Aorta (tissue), 5 donors: ENCODE measurements at places on chromosomes 16 and 17.

DNA sequence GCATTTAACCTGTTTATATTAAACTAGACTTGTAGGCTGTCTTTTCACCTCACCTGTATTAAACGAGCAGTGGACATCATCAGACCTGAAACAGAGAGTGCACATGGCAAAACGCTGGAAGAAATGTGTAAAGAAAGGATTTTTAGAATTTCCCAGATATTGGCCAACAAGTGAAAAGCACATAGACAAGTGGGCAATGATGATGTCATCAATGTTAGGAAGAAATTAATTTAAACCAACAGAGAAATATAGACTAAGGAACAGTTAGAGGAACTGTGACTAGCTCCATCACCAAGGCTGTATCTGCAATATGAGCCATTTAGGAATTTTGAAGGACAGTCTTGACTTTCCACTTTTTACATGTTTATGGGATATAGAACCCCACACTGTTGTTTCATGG is 67.1 kb upstream of the SLC12A3 start:
- no peak for DNase-seq

- DNase-seq, result no peak
These were observed 15.5 kb downstream of the NFAT5 start for GRCh38 chr16:69581297-69581696.

GRCh38 chr17:19287651-19288050 is 50.5 kb downstream of the EPN2 start:
- DNase-seq, result no peak

- no peak for DNase-seq
These were observed 25.2 kb upstream of the PHB1 start for GRCh38 chr17:49439673-49440571.

GRCh38 chr16:29805232-29806098 is 864 bp upstream of the MAZ start:
- DNase-seq, result peak; percentile 99

GRCh38 chr17:67475161-67475937 is 98.3 kb downstream of the PITPNC1 start:
- DNase-seq, result peak; percentile 88

GRCh38 chr17:14302431-14303099 is 1.7 kb downstream of the HS3ST3B1 start:
- peak; percentile 87 for DNase-seq

GRCh38 chr16:86955136-86955855 is 361.9 kb downstream of the C16orf95 start:
- peak; percentile 38 for DNase-seq

- DNase-seq, result no peak
These were observed 23.2 kb upstream of the FAM20A start for GRCh38 chr17:68624381-68624780.

GRCh38 chr17:1137465-1137894 is 42.3 kb downstream of the ABR start:
- no peak for DNase-seq

GRCh38 chr16:30747331-30747730 is 894 bp upstream of the PHKG2 start:
- DNase-seq, result no peak

GRCh38 chr17:17052462-17053221 is 10.4 kb downstream of the MPRIP start:
- DNase-seq, result peak; percentile 53

- DNase-seq, result no peak
These were observed 536 bp downstream of the SLC38A10 start for GRCh38 chr17:81294512-81295030.

- DNase-seq, result no peak
These were observed 373.2 kb downstream of the NPIPA8 start for GRCh38 chr16:17963185-17963836.

DNA sequence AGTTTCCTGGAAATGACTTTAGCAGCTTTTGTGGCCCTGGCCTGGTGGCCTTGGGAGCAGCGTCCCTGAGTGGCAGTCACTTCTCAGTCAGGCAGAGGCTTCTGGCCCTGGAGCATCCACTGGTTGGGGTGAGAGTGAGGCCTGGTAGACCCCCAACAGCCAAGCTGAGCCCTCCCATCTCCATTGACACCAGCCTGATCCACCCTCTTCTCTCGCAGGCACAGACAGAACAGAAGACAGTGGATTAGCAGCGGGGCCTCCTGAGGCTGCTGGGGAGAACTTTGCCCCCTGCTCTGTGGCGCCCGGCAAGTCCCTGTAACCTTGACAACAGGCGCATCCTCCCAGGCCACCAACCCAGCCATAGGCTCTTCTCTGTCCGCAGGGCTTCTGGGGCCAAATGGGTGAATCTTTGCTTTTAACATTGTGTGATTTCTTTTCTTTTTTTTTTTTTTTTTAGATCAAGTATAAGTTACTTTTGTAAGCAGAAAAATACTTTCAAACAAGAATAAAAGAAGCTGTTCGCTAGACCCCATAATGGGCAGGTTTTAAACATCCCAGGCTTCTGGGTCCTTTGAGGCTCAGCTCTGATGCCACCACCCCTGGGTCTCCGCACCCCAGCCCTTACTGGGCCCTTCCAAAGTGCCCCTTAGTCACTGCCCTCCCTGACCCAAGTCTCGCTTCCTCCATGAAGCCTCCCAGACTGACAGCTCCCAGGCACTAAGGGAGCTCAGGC is 12.7 kb upstream of the FLYWCH1 start:
- no peak for DNase-seq

DNA sequence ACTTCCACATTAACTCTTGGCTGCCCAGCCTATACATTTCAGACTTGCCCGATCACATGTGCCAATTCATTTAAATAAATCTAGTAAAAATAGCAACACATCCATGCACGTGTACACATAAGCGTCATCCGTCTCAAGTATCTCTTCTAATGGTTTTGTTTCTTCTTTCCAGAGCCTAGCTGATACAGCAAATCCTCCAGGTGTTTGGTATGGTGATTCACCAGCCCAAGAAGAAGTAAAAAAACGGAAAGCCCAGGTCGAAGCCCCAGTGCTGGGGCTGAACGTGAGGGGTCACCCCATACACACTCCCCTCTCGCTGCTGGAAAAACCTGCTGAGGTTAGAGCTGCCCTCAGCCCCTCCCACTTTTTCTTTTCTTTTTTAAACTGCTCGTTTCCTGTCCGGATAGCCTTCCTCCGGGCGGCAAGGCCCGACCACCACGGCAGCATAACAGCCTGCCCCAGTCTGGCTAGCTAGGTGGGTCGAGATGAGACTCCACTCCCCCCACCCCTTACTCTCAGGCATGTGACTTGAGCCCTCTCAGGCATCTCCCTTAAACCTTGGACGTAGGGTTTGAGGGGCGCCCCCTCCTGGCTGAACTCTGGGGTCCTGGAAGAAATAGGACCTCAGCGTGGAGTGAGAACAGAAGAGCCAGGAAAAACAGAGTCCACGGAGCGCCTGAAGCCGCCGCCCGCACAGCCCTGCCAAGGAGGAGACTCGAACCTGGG is 13.9 kb upstream of the OR1F1 start:
- peak; percentile 70 for DNase-seq

DNA sequence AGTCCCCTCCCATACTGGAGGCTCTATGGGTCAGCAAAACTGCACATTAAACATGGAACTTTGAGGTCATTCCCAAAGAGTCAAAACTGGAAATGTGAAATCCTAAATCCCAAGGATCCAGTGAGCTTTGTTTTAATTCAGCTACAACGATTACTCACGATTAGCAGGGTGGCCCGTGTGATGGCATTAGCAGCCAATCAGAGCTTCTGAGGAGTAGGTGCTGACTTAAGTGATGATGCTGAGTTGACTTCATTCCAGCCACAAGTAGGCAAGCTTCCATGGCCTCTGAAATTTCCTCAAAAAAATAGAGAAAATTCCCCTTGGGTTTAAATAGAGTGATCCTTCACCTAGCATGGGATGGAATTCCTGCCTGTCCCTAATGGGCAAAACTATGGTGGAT is 28.1 kb upstream of the BEAN1 start:
- DNase-seq, result no peak

- no peak for DNase-seq
These were observed 25.1 kb upstream of the SLC47A1 start for GRCh38 chr17:19508577-19508867.

- no peak for DNase-seq
These were observed 301.7 kb upstream of the PMFBP1 start for GRCh38 chr16:72473631-72474030.

DNA sequence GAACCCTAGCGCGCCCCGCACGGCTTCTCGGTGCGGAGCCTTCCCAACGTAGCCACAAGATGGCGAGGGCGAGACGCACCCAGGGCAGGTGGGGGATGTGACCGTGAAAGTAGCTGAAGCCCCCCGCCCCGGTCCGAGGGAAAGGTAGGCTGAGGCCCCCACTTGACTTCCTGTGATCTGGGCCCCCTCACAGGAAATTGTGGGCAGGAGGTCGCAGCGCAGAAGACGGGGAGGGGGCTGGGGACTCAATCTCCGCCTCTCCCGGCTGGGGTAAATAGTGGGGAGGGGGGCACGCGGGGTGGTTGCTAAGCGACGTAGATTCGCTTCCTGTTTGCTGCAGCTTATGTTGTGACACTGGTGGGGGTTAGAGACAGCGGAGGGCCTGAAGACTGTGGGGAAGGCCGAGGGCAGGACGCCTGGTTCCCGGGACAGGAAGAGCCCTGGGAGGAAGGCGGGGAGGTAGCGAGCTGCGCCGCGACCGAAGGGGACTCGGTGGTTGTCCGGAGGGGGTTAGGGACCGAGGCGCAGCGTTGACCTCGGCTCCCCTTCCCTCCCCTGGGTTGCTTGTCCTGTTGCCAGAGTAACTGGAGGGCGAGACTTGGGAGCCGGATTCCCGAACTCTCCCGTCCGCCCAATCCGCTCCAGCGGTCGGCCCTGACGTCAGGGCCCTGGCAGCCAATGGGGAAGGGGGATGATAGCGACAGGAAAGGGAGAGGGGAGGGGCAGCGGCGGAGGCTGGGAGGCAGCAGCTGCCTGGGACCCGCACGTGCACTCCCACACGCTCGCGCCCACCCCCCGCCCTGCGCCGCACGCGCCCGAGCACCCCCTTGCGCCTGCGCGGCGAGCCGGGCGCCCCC is 1.2 kb downstream of the KDM6B start:
- DNase-seq, result peak; percentile 99

- DNase-seq, result no peak
These were observed 453.3 kb downstream of the KCNJ2 start for GRCh38 chr17:70622368-70623260.

GRCh38 chr17:82723169-82723807 is 6.8 kb downstream of the FN3KRP start:
- DNase-seq, result no peak

GRCh38 chr17:40442392-40443195 is 656 bp upstream of the IGFBP4 start:
- peak; percentile 78 for DNase-seq

DNA sequence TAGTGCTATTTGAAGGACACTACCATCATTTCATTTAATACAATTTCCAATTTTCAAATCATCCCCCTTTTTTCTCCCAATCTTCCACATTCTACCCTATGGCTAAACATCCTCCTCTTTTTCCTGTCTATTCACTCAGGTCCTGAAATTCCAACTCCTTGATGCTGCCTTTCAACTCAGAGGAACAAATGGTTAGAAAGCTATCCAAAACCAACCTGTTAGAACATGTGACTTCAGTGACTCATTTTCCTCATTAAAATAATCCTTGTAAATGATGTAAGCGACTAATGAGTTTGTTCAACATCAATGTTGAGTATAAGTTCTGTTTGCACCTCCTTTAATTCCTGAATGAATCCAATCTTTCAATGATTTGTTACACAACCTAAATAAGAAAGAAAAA is 5.5 kb downstream of the PSMD12 start:
- no peak for DNase-seq

DNA sequence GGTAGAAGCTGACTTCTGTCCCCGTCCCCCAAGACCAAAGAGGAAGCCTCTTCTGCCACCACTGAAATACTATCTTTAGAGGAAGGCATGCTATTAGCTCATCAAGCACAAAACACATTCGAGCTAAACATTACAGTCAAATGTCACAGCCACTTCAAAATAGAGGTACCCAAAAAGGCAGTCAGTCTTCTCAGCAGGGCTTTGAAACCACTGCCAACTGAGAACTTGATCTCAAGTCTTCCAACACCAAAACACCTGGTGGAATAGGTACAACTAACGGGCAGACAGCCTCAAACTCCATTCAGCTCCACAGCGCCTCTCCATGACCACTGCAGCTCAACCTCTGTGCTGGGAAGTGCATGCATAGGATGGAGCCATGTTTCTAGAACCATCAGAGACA is 36.0 kb downstream of the ZFHX3 start:
- DNase-seq, result no peak

DNA sequence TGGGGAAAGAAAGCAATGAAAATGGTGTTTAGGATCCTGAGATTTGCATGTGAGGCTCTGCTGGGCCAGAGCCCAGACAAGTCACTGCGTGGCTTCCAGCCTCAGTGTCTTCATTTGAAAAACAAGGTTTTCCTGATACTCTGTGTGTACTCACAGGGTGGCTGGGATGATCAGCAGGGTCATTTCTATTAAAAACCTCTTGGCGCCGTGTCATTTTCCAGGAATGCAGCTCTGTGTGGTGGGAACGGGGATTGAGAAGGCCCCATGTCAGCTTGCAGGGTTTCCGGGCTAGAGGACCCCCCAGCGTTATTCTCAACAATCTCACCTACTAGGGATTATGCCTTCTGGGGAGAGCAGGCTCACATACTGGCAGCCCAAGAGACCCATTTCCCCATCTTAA is 73.5 kb downstream of the FOXL1 start:
- DNase-seq, result no peak

- DNase-seq, result no peak
These were observed 27.0 kb upstream of the NF1 start for GRCh38 chr17:31067691-31068184.

DNA sequence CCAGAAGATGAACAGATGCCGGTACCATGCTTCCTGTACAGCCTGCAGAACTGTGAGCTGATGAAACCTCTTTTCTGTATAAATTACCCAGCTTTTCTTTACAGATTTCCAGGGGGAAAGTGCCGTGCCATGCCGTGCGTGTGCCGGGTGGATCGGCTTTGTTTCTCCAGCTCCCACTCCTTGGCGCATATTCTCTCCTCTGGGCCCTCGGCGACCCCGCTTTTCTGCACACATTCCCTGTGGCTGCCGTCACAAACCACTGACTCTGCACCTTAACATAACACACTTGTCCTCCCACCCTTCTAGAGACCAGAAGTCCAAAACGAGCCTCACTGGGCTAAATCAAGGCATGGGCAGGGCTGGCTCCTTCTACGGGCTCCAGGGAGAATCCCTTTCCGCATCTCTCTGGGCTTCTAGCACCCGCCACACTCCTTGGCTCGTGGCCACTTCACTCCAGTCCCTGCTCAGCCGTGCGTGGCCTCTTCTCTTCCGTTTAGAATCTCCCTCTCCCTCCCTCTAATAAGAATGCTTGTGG is 164.9 kb downstream of the C16orf95 start:
- no peak for DNase-seq

DNA sequence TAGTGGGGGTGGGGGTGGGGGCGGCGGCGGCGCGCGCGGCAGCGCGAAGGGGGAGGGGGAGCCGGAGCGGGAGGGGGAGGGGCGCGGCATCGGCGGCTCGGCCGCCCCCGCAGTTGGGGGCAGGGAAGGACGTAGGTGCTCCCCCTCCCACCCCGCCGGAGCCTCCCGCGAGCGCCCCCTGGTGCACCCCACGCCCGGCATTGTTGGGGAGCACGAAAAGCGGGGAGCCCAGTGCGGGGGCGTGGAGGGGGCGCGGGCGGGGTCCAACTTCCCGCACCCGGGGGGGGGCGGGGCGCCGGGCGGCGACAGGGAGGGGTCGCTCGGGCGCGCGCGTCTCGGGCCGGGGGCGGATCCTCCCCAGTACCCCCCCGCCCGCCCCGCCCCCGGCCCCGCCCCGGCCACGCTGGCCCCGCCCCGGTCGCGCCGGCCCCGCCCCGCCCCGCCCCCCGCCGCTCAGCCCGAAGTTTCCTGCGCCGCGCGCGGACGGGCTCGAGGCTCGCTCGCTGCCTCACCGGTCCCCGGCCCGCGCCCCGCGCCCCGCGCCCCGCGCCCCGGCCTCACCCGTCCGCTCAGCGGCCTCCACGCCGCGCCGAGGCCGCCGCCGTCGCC is at the start of gene CACNA1H:
CACNA1H (plus strand) TSS at position 456 of the 609 bp plus-strand sequence. CDS start 632 bp downstream, outside the sequence.
- no peak for DNase-seq
